ENCODE measurements at places on chromosomes 11 and 22.
A peak's percentile ranks its signal among the peaks of the same experiment; 100 is the strongest.

DNA sequence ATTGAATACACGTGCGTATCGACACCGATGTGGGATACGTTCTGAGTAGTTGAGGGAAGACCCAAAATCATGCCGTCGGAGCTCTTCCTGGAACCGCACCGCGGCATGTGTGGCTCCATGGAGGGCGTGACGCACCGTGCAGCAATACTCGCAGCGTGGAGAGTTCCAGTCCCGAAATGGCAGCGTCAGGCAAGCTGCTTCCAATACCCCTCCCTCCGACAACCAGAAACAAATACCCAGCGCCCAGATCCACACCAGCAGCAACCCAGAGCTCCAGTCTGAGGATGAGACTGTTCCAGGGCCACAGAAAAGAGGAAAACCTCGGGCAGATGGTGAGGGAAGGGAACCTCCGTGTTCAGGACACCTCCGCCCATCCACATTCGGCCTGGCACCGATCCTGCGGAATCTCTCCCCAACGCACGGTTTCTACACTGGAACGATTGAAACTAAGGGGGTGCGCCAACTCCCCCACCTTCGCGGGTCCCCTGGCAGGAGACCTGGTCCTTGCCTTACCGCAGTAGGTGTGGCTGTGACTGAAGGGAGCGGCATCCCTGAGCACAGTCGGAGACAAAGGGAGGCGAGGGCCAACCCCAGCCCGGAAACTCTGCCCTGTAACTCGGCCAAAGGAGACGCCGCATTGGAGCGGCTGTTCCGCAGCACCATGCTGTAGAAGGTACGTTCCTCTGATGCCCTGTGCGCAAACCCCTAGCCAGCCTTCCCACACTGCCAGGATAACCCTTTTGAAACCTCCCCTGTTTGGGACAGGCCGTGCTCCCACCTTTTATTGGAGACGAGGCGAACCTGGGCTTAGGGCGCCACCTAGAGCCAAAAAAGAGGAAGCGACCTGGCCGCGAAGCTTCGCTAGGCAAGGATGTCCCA, 28.2 kb downstream of the DBX1 start:
- no peak for DNase-seq

DNA sequence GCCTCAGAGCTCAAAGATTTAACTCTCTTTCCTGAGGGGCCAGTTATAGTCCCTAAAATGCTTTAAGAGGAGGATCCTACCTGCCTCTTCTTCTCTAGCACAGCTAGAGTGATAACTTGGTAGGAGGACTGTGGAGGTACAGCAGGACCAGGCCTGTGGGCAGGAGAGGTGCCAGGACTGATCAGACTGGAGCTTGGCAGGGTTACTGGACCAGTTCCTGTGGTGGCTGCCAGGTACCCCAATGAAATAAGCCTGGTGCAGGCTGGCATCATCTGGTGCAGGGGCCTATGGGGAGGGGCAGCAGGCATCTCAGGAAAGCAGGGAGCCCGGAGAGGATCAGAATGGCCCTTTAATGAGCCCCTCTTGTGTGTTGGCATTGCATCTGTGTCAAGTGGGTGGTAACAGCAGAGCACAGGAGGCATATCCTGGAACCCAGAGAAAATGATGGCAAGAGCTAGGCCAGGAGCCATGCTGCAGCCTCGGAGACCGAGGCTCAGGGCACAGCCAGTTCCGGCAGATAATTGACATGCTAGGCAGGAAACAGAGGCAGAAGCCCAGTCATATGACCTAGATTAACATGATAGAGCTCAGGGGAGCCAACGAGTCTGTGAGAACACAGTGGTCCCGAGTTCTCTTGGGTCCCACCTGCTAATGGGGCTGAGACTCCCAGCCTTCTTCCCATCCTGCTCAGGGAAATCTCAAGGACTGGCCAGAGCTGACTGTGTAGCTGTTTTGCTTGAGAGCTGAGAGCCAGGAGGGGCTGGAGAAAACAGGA, 187.5 kb upstream of the ZBED5 start:
- DNase-seq, result no peak

- DNase-seq, result no peak
Observed at GRCh38 chr11:43786016-43786415, 94.6 kb upstream of the ALKBH3 start.

DNA sequence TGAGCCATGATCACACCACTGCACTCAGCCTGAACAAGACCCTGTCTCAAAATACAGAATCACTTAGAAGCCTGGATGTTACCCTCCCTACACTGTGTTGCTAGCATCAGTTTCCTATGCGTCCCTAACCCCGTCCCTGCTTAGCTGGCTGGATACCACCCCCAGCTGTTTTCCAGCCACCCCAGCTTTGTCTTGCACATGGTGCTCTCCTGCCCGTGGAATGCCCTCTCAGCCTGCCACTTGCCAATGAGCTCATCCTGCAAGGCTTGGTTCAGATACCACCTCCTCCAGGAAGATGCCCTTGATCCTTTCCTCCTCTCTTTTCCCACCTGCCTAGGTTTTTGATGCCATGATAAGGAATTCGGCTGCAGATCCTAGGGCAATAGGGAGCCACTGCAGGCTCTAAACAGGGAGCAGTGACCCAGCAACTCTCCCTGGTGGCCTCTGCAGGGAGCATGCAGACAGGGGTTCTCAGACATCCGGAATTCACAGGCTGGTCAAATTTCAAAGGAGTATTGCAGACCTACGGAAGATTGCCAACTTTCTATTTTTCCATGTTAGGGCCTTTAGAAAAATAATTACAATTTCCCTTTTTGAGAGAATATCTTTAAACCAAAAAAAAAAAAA, 52.7 kb upstream of the WNT7B start:
- no peak for DNase-seq

DNA sequence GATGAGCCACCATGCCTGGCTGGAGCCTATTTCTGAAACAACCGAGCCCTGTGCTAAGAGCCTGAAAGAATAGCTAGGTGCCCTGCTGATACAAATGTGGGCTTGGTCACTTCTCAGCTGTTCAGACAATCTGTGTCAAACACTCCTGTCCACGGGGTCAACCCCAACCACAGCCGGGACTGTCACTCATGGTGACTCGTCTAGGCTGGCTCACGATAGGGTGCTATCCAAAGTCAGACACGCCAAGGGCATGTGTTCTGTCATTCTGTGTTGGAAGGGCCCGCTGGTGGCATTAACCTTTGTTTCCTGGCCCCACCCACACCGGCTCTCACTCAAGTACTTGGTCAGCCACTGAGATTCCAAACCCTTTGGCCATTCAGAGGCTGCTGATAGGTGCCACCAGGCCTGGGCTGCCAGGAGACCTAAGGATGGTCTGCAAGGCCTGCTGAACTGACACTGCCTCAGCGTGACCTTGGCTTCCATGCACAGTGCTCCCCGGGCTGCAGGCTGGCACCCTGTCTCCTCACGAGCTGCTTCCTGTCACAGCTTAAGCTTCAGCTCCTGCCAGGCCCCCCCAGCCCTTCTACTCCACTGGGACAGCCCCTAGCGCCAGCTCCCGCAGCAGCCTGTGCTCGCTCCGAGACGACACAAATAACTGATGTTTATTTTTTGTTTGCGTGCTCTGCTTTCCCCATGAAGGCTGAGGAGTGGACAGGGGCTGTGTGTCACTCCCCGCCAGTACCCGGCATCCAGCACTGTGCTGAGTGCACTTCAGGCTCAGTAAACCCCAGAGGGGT, 14.2 kb upstream of the CDC42BPG start:
- DNase-seq, result no peak

DNA sequence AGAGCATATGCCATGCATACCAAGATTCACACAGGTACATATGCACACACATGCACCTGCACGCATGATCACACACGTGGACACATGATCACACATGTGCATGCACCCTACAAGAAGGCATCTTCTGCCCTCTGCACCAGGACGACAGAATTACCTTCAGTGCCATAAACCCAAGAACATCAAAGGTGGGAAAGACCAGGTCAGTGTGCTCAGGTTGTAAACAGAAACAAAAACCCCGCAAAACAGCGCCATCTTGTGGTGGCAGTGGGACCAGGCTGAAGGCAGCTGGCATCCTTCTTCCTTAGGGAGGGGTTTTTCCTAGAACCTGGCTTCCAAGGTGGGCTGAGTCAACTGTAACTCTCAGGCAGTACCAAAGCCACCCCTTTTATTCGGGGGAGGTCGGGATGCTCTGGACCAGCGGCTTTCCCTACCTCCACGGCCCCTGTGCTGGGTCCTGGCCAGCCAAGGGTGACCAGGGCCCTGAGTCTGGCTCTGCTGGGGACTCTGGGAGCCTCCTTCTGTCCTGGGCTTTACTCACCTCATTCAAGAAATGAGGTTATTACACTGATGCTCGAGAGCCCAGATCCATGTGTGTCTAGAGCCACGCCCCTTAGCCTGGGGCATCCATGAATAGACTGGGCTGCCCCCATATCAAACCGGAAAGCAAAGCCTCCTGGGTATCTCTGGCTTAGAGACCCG, 69.4 kb upstream of the FGF3 start:
- DNase-seq, result peak; percentile 73

DNA sequence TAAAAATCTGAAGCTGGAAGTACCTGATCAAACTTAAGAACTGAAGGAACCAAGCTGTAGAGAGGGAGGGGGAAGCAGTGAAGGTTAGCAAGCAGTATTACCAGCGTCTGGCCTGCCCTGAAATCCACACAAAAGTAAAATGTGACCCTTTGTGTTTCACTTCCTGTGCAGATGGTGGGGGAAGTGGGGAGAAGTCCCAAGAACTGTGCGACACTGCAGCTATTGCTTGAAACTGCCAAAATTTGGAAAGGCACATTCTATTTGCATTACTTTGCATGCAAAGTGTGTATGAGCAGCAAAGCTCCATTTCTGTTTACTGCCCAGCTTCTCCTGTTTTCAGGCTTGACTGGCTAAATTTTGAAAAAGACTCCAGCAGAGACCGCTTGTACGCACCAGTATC, 72.1 kb upstream of the BMAL1 start:
- no peak for DNase-seq

GRCh38 chr11:16117989-16118756, 238.2 kb downstream of the SOX6 start:
- peak; percentile 86 for DNase-seq

- no peak for DNase-seq
Observed at GRCh38 chr11:95961758-95962157, 37.9 kb upstream of the MTMR2 start.

DNA sequence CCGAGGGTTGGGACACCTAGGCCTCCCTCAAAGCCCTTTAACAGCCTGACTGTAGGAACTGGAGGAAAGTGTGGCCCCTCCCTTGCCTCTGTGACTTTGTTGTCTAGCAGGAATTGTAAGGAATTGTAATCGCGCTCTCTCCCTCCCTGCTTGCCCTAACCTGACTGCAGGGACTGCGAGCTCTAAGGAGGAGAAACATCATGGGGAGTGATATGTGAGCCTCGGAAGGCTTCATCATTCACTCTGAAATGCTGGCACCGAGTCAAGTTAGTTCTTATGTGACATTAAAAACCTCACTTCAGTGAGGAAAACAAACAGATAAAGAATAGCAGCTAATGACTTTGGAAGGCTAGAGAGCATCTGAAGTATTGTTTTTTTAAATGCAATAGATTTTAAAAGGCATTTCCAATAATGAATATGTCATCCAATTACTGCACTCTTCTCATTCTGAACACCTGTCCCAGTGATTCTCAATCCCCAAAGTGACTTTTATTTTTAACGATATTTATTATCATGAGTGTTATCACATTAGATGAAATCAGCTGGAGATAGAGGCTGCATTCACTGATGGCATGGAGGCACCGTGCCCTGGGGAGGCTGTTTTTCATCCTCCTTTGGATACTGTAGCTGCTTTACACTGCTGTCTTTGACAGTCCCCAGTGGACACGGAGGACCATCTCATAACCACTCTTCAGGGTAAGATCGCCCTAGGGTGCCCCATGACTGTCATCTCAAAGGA, 58.5 kb upstream of the NTM start:
- DNase-seq, result peak; percentile 100

GRCh38 chr11:90221803-90222458, 918 bp downstream of the CHORDC1 start:
- no peak for DNase-seq

GRCh38 chr22:27628891-27629631, 172.5 kb downstream of the MN1 start:
- DNase-seq, result no peak

DNA sequence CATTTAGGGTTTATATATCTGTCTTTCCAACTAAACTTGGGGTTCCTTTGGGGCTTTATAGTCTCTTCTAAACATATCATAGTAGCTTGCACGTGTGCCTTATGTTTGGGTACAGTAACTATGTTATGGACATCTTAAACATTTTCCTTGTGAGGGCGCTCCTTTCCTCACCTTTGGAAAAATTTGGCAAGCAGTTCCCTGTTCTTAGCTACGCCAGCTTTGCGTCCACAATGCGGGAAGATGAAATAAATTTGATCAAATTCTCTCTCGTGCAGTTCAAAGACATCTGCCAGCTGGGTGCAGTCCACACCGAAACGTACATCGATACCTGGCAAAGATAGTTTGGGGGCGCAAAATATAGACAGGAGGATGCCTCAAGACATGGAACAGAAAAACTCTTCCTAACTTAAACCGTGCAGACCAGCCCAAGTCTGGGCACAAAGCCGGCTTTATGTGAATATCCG, 548 bp downstream of the FDXACB1 start:
- DNase-seq, result peak; percentile 70
